Endodermal cell (in vitro differentiated cells): ENCODE measurements at places on chromosomes 2 and 18.
A peak's percentile ranks its signal among the peaks of the same experiment; 100 is the strongest.

DNA sequence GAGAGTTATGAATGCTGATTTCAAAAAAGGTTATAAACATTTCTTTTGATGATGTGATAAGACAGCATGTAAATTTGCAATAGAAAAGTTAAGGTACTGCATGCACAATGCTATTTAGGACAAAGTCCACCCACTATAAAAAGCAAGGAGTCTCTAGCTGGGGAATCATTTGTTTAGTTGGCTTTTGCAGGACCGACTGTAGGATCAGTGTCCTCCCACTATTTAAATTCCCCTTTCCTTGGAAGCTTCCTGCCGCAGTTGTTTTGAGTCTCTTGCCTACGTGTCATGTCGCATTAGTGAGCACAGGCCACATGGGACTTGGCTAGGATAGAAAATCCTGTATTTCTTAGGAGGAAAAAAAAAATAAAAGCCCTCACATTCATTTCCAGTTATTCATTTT lies 13.1 kb downstream of the QPCT start:
- DNase-seq = no peak

DNA sequence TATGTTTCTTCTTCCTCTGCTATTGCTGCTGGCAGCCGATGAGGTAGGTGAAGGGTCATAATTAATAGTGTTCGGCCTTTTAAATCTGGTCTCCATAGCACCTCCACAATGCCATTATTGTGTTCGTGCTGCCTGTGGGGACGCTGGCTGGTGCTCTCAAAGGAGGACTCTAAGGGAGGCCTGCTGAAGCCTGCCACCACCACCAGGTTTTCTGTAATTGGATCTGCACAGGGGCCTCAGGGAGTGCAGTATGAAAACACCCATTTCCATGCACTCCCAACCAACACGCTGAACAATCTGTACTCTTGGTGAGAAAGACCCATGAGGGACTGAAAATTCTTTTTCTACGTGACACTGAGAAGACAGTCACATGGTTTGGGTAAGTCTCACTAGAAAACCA lies 17.6 kb upstream of the CLIP4 start:
- DNase-seq = no peak

DNA sequence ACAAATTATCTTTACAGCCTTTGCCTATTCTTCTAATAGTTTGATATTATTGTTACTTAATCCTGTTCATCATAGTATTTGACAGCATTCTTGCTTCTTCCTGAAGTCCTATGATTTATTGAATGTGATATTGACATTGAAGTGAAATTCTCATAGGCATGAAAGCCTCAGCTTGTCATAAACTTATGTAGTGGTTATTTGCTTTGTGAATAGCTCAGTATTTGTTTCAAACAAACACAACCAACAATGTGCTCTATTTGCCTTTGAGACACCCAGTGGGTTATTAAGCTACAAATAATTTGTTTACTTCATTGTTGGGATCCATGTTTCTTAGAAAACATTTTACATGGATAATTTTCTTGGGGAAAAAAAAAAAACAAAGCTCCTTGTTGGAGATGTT lies 57.2 kb downstream of the TTC39C start:
- DNase-seq = no peak

DNA sequence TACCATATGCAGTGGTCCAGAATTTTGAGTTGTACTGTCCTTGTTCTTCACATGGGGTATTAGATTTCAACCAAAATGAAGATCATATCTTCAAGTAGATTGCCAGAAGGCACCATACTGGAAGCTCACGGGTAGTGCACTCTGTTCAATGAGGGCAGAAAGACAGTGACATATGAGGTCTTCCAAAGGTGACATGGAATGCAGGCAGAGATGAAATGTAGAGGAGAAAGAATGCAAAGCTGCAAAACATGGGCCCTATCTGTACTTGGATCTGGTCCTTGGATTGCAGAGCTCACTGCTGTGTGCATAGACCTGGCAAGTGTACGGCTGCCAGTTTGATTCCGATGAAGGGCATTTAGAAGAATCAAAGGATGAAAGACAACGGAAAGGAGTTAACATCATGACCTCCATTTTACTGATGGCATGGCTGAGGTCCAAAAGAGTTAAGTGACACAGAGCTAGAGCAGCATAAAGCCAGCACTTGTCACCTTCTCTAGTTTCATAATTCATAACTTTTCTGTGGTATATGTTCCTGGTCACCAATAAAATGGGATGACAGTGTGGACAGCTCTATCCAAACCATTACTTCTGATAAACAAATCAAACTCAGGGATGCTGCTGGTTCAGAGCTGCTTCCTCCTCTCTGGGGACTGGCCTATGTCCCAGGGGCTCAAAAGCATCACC lies 64.7 kb downstream of the BCL2 start:
- DNase-seq = no peak

DNA sequence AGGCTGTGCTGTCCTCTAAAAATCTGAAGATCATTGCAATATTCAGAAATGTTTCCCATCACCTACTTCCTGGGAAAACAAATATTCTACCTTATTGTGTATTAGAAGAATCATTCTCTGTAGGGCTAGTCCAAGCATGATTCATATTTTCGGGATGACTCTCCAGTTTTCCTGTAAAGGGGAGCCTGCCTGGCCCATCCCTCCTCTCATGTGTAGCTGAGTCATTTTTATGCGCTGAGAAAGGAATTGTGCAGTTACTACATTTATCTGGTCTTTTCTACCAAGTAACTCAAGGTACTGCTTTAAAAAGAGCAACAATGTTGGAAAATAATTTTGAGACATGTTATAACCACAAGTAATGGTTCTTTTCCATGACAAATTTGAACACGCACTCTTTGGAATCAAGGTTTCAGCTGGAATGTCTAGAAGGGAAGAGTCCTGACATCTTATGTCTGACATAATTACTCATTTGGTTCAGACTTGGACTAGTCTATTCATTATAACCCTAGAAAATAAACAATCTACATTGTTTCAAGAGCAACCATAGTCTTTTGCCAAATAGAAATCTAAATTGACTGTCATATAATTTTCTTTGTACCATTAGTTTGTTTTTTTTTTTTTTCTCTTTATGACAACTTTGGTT lies 6.6 kb downstream of the DSG3 start:
- no peak for DNase-seq

DNA sequence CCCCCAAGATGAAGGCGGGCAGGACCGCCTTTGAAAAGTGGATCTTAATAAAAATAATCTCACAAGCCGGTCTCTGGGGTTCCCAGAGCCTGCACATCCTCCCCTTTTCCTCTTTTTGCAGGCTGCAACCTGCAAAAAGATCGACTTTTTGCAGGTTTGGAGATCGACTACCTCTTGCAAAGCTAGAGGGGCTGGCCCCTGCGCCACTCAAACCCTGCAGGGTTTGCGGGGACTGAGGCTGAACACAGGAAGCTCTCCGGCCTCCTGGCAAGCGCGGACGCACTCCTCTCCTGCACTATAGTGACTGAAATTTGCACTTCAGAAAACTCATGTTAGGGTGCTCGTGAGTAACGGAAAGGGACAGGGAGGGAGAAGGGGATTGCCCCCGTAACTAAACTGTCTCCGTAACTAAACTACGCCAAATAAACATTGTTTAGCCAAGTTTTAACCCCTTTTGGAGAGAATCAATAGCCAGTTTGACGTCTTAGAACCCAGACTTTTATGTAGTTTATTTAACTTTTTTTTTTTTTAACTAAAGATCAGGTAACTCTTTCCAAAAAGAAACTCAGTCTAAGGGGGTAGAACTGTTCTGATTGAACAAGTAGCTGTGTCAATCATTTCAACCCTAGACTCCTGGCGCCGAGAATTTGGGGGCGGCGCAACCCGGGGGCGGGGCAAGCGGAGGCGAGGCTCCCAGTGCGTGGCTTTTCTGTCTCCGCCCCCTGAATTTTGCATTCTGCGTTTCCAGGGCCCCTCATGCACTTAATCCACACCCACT lies 2.5 kb downstream of the IGFBP5 start:
- peak; percentile 92 for DNase-seq

GRCh38 chr2:158102446-158102845 lies 770 bp downstream of the UPP2 start:
- DNase-seq = no peak

- DNase-seq = no peak
These were observed 265.4 kb downstream of the TRIB2 start for GRCh38 chr2:12982149-12982584.

DNA sequence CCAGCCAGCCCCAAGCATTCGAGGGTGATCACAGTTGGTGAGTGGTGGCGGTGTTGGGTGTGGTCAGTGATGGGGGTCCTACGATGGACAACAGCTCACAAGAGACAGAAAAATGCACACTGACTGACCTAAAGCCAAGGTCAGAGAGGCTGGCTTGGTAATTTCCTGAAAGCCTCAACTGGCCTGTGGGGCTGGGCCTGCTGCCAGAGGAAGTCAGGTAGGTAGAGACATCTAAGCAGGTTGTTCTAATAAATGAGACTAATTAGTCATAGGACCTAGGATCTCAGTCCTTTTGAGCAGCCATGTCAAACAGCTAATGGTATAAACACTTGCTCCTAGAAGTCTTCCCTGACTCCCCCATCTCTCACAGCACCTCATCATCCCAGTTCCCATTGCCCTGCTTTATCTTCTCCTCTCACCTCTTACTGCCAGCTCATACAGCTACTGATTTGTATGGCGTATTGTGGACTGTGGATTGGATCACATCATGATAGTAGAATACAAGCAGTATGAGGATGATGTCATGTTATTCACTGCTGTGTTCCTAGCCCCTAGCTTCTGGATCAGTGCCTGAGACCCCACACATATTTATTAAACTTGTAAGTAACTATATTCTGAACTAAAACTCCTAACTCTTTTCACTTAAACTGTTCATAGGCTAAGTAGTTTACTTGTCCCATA lies 262.9 kb upstream of the KLHL29 start:
- DNase-seq = no peak

GRCh38 chr2:18803141-18803939 lies 214.0 kb upstream of the NT5C1B start:
- no peak for DNase-seq
